ENCODE measurements at places on chromosomes 4 and X.

- no peak for DNase-seq
Observed at GRCh38 chr4:28082686-28083390, 1222.2 kb downstream of the STIM2 start.

GRCh38 chrX:30248854-30249253, 1.9 kb downstream of the MAGEB1 start:
- DNase-seq = no peak

GRCh38 chrX:22095286-22095685, 63.2 kb downstream of the PHEX start:
- DNase-seq = no peak

DNA sequence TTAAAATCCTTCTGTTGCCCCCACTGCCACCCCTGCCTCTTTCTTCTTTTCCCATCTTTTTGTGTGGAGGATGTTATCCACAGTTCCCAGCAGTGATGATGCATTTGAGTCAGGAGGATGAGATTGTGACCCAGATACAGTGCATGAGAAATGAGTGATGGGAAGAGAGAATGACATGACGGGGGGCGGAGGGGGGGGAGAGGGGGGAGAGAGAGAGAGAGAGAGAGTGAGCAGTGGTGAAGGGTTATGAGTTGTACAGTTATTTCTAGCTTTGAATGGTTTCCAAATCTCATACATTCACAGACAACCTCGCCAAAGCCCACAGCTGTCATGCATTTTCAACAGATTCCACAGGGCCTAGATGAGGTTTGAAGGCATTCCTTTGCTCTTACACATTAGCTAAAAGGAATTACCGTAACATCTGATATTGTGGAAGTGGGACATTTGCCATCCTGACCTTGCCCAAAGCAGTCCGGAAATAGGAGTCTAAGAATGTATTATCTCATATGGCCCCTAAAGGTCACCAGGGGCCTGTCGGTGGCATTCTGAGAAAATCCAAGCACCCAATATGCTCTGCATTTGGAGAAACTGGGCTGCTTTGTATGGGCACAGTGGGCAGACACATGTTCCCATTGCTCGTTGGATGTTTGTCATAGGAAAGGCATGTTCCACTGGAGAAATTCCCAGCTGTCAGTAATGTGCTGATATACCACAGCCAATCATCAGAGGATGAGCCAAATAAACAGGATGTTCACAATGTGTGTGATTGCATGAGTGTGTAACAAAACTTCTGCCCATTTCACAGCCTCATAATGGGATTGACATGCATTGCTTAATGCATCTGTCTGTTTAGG, 435.8 kb downstream of the SPRY1 start:
- no peak for DNase-seq

- DNase-seq = peak; percentile 91
Observed at GRCh38 chr4:125314676-125315575, at the start of gene FAT4. Gene FAT4 (plus strand): TSS chr4:125314955. CDS start chr4:125316412, 1,457 bp downstream.

- no peak for DNase-seq
Observed at GRCh38 chrX:72312311-72312940, 6.7 kb upstream of the CITED1 start.

DNA sequence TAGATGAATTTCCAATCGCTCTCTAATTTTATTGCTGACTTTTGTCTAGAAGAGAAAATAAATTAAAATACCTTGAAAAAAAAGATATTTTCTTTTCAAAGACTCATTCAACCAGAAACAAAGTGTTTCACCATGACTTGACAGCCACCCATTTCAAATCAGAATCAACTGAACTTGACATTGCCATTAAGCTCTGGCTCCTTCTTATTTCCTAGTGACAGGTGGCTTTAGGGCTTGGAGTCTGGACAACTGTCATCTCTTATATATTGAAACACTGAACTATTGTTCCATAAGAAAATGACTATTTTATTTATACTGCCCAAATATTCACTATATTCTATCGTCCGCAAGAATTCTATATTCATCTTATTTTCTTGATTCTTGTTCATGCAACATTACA, 229.2 kb downstream of the SLC39A8 start:
- DNase-seq = no peak

DNA sequence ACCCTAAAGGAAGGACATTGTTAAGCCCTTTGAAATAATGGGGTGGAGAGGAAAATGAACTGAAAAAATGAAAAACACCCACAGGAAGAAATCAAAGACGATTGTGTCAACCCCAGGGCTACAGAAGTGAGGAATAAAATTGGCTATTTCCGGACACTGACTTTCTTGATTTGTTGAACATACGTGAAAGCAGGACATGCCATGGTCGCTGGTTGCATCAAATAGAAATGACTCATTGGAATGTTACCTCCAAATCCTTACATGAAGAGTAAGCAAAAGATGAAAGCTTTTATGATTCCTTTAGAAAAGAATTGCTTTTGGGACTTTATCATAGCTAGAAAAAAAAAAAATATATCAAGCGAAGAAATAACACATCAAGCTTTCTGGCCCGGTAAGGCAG, 75.3 kb downstream of the DCUN1D4 start:
- no peak for DNase-seq

- DNase-seq = no peak
Observed at GRCh38 chr4:6342530-6343293, 73.1 kb downstream of the WFS1 start.

DNA sequence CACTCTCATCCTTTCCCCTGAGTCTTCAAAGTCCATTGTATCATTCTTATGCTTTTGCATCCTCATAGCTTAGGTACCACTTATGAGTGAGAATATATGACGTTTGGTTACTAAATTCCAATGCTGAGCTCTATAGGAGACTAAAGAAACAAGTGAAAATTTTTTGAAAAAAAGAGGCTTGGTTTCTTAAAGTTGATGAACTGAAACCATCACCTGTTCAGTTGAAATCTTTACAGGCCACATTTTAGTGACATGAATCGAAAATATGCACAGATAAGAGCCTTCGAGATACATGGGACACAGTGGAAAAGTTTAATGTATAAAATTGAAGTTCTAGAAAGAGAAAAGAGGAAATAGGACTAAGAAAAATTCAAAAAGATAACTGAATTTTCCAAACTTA, 195.8 kb downstream of the GPM6A start:
- DNase-seq = no peak

GRCh38 chrX:110847334-110847733, 51.7 kb upstream of the CHRDL1 start:
- DNase-seq = no peak

DNA sequence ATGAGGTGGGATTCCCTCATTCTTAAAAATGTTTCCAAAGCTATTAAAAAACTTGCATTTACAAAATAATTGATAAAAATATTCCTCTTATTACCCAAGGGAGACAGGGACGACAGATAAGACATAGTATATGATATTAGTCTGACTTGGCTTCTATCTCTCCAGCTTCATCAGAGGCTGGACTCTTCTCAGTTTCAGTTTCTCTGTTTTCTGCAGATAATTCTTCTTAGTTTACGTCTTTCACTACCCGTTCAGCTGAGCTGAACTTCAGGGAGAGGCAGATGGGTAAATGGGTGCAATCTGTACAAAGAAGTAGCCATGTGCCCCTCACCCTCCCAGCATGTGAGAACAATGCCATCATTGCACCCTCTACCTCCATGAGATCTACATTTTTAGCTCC, 214.0 kb upstream of the SLIT2 start:
- DNase-seq = no peak

- peak; percentile 75 for DNase-seq
Observed at GRCh38 chr4:152109531-152110509, 349.0 kb upstream of the GATB start.

DNA sequence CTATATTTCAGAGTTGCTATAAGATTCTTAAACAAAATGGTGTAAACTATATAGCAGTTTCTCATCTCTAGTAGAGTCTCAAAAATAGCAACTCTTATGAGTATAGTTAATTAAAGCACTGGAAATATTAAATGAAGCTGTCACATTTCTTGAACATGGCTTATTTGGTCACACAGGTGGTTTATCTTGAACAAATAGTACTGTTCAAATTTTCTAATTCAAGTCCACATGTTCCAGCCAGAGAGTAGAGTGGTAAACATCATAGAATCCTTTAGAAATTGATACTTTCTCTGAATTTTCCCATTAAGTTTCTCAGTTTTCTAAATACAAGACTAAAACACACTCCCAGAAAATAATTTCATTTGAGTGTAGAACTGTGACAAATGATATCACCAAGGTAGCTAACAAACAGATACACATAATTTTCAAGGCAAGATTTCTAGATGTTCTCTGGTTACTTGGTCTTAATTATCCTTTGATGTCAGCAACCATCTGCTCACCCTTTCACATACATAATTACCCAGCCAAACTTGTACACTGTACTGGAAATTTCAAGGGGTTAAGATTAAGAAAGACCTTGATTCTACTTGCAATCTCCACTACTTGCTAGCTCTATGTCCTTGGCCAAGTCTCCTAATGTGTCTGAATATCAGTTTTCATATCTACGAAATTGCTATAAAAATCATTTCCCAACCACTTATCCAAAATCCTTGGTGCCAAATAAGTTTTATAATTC, 24.3 kb upstream of the PAK3 start:
- no peak for DNase-seq

GRCh38 chr4:2092669-2093053, 33.5 kb downstream of the NAT8L start:
- no peak for DNase-seq

- no peak for DNase-seq
Observed at GRCh38 chrX:151970027-151970426, 4.4 kb downstream of the GABRE start.

All from ureter (tissue), 1 donor.